ENCODE measurements at places on chromosomes 7 and 10.

DNA sequence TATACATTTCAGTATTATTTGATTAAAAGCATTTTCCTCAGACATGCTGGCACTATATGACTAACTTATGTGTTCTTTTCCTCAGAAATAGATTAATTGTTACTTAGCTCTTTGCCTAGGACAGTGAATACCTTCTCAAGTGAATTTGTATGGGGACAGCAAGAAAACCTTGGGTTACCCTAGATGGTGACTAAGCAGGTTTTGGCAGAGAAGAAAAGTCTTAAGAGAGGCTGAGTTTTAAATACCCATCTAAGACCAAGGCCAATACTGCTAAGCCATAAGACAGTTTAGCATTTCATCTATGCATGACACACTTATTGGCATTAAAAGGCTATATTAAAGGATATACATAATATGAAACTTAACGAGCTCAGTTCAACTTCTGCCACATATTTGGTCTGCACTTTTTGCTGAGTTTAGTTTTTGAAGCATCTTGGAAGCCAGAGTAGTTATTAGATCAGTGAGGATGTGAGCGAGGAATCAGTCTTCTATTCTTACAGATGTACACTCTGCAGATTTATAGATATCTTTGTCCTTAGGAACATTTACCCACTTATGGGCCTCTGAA, 54.6 kb upstream of the FAM3C start:
- H3K27me3 ChIP-seq, result no peaks in the 10 kb centered on the region
- no peak overlapping the region for H3K4me3 ChIP-seq
- no peak overlapping the region for H3K27ac ChIP-seq
- no peaks in the 10 kb centered on the region for H3K36me3 ChIP-seq
- no peak for DNase-seq
- peaks cover 22% of the 10 kb centered on the region for H3K4me1 ChIP-seq

DNA sequence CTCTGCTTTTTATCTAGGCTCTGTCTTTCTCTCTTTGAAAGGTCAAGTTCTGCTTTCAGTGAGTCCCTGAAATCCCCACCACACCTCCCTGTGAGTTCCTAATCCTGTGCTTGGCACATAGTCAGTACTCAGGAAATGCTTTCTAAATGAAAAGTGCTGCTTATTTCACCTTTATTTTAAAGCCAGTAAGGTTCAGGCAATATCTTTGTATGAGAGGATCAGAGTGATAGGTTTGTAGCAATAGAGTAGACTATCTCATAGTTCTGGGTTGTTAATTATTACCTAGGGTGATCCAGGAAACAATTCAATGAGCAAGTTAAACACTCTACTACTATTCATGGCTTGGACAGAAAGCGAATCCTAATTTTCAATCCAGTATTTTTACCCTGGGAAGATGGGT, 7.4 kb upstream of the LAMB1 start:
- no peak overlapping the region for H3K4me3 ChIP-seq
- no peaks in the 10 kb centered on the region for H3K27me3 ChIP-seq
- H3K36me3 ChIP-seq, result no peaks in the 10 kb centered on the region
- DNase-seq, result no peak
- H3K4me1 ChIP-seq, result peaks cover 31% of the 10 kb centered on the region

DNA sequence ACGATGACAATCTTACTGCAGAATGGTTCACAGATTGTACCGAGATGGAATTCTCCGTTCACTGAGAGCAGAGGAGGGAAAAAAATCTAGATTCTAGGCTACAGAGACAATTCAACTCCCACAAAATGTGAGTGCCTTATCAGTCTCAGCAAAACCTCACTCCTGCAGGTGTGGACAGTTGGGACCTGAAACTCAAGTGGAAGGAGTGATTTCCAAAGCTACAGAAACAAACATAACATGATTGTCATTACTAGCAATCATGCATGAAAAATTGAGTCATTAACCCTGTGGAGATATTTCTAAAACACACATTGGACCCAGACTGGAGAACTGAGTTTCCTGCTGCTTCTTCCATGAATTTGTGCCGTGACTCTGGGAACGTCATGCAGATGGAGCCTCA, 70.3 kb downstream of the CALML3 start:
- H3K4me1 ChIP-seq, result peaks cover 23% of the 10 kb centered on the region
- H3K4me3 ChIP-seq, result no peak overlapping the region
- DNase-seq, result no peak
- no peaks in the 10 kb centered on the region for H3K36me3 ChIP-seq
- H3K27me3 ChIP-seq, result peaks cover 45% of the 10 kb centered on the region

GRCh38 chr7:82078807-82079206, 309.0 kb upstream of the HGF start:
- no peak overlapping the region for H3K27ac ChIP-seq
- DNase-seq, result no peak
- H3K4me1 ChIP-seq, result peaks cover 10% of the 10 kb centered on the region

DNA sequence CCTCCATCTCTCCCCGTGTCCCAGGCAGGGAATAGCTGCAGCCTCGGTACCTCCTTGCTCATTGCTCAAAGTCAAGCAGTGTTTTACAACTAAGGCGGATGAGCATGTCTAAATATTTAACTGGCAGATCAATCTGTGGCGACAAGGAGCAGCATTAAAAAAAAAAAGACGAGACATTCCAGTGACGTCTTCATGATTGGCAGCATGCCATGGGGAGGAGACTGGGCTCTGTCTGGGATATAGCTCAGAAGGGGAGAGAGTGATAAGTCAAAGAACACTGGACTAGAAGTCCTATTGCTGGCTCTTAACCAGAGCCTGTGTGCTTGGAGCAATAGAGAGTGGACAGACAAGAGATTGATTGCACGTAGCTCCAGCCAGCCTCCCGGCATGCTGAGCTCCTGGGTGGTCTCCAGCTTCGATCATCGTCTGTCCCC, 287.5 kb upstream of the PODXL start:
- H3K4me3 ChIP-seq, result no peak overlapping the region
- H3K4me1 ChIP-seq, result peaks cover 7% of the 10 kb centered on the region
- H3K36me3 ChIP-seq, result no peaks in the 10 kb centered on the region
- H3K27ac ChIP-seq, result no peak overlapping the region
- peaks cover 70% of the 10 kb centered on the region for H3K27me3 ChIP-seq

DNA sequence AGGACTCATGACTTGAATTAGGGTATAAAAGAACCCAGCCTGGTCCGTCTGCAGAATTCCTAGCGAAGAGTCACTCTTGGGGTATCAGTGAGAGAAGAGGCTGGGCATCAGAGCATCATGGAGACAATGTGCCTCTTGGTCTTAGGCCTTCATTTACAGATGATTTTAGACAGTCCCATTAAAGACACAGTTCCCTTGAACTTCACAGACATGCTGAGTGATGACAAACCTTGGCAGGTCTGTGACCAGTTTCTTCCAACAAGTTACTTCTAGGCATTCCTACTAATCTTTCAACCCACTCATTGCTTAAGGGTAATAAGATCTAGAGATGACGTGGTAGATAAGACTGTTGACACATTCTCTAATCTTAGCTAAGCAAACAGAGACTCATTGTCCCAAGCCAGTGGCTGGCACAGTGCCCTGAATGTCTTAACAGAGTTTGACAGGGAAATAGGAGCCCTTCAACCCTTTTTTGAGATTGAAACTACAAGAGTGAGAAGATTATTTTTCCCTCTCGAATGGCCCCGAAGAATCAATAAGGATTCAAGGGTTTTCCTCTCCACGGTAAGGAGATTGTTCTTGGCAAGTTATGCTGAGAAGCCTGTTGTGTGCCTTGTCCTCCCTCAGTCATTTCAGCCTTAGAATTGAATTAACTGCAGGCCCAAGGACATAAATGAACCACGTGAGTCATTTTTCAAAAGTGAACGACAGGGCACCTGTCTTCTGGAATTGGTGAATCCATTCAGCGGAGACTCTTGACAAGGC, 281.1 kb downstream of the CCDC3 start:
- H3K27ac ChIP-seq, result peak overlapping the region; percentile 34
- DNase-seq, result peak; percentile 79
- H3K4me1 ChIP-seq, result peaks cover 24% of the 10 kb centered on the region
- H3K27me3 ChIP-seq, result no peaks in the 10 kb centered on the region
- no peak overlapping the region for H3K4me3 ChIP-seq
- no peaks in the 10 kb centered on the region for H3K36me3 ChIP-seq

DNA sequence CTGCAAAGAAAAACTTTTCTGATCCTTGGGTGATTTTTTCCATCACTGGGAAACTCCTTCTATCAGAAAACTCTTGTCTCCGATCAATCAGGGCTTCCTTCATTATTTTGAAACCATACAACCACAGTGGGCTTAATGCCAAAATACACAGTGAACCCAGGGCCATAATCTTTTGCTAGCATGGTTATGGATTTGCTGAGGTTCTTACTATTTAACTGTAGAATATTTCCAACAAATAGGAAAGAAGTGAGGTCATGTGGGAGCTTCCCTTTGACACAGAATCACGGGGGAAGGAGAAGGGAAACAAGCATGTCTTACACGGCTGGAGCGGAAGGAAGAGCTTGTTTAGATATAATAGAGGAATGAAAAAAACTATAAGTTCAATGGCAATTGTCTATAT, 1241.7 kb downstream of the REEP3 start:
- no peak overlapping the region for H3K27ac ChIP-seq
- no peaks in the 10 kb centered on the region for H3K36me3 ChIP-seq
- no peaks in the 10 kb centered on the region for H3K27me3 ChIP-seq
- no peak for DNase-seq
- H3K4me3 ChIP-seq, result no peak overlapping the region
- H3K4me1 ChIP-seq, result no peaks in the 10 kb centered on the region

DNA sequence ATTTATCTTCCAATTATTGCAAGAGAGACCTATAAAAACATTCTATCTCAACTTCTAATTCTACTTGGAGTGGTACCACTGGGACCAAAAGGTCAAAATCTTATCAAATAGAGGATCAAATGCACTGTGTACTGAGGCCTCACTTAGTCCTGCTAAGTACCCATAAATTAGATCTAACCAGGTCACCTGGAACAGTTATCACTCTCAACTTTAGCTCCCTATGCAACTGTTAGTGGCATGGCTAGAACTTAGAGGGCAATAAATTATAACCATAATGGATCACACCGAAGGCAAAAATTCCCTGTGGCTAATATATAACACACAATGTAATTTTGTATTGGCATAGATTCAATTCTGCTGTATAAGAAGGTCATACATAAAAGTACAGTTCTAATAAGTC, 428.9 kb downstream of the PCDH15 start:
- DNase-seq, result no peak
- H3K27me3 ChIP-seq, result no peaks in the 10 kb centered on the region
- no peaks in the 10 kb centered on the region for H3K4me1 ChIP-seq

GRCh38 chr7:122628651-122629411, 70.1 kb downstream of the RNF133 start:
- no peak overlapping the region for H3K4me3 ChIP-seq
- H3K36me3 ChIP-seq, result no peaks in the 10 kb centered on the region
- no peak overlapping the region for H3K27ac ChIP-seq
- no peaks in the 10 kb centered on the region for H3K27me3 ChIP-seq
- H3K4me1 ChIP-seq, result no peaks in the 10 kb centered on the region

DNA sequence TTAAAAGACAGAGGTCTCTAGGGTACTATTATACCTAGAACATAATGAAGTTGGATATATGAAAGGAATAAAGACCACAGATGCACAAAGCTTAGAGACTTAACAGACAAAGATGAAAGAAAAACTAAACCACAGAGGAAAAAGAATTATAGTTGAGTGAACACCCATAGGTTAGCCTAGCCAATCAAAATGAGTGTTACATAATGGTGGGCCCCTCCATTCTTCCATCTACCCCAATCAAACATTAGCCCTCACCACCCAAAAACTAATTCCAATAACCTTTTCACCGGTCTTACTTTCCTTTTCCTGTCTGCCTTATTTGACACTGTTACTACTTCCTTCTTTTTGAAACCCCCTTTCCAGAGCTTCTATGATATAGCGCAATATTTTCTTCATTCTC, 130.1 kb downstream of the ELMO1 start:
- no peaks in the 10 kb centered on the region for H3K27me3 ChIP-seq
- peaks cover 10% of the 10 kb centered on the region for H3K36me3 ChIP-seq
- no peak for DNase-seq
- peaks cover 10% of the 10 kb centered on the region for H3K4me1 ChIP-seq
- no peak overlapping the region for H3K27ac ChIP-seq
- no peak overlapping the region for H3K4me3 ChIP-seq

GRCh38 chr7:111126987-111127386, 36.1 kb downstream of the LRRN3 start:
- no peak for DNase-seq
- no peak overlapping the region for H3K27ac ChIP-seq
- no peaks in the 10 kb centered on the region for H3K27me3 ChIP-seq
- H3K4me3 ChIP-seq, result no peak overlapping the region

GRCh38 chr7:71443191-71443530, 311.2 kb downstream of the GALNT17 start:
- DNase-seq, result no peak
- no peaks in the 10 kb centered on the region for H3K27me3 ChIP-seq
- peaks cover 4% of the 10 kb centered on the region for H3K4me1 ChIP-seq
- H3K27ac ChIP-seq, result no peak overlapping the region
- no peaks in the 10 kb centered on the region for H3K36me3 ChIP-seq
- no peak overlapping the region for H3K4me3 ChIP-seq

DNA sequence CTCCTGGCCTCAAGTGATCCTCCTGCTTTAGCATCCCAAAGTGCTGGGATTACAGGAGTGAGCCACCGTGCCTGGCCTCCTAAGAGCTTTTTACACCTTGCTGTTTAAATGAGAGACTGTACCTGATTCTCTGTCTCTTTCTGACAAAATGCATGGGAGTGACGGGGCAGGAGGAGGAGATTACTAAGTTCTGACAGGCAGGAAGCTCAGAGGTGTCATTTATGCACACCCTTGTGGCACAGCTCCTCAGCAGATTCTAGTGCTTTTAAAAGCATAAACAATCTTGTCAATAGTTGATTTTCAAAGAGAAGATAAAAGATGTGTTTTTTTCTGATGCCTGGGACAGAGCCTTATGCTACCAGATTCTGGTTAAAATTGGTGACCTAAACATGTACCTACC, 39.7 kb upstream of the STEAP4 start:
- no peaks in the 10 kb centered on the region for H3K27me3 ChIP-seq
- DNase-seq, result no peak
- no peaks in the 10 kb centered on the region for H3K4me1 ChIP-seq
- no peak overlapping the region for H3K27ac ChIP-seq
- no peak overlapping the region for H3K4me3 ChIP-seq

DNA sequence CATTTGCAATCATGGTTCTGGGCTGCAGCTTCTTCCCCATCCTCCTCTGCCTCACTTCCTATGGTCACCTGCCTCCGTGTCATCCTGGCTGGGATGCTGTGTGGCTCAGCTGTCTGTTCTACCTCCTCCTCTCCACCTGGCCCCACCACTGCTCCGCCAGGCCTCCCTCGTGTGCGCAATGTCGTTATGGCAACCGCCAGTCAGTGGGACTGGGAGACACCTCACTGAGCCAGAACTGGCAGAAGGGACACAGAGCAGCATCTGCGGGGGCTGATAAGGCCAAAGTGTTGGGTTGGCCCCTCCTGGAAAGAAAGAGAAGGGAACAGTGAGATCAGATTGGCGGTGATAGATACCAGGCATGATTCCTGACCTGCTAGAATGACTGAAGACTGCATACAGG, 527.5 kb downstream of the INHBA start:
- H3K27ac ChIP-seq, result no peak overlapping the region
- no peaks in the 10 kb centered on the region for H3K27me3 ChIP-seq
- no peak for DNase-seq
- no peak overlapping the region for H3K4me3 ChIP-seq
- no peaks in the 10 kb centered on the region for H3K36me3 ChIP-seq

DNA sequence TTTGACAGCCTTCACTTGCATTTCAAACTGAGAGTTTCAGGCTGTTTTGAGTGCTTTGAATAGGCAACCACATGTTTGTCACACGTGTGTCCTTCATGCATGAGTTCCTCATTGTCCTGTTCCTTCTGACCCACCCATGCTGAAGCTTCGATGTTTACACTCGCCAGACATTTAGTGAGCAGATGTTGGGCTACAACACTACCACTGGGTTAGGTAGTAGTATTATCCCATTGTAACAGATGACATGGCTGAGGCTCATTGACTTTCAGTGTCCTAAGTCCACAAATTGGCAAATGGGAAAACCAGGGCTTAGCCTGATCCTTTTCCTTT, 456.1 kb downstream of the PHTF2 start:
- H3K27me3 ChIP-seq, result no peaks in the 10 kb centered on the region
- no peak overlapping the region for H3K27ac ChIP-seq
- no peaks in the 10 kb centered on the region for H3K36me3 ChIP-seq
- DNase-seq, result no peak
- no peaks in the 10 kb centered on the region for H3K4me1 ChIP-seq
